Adrenal gland (tissue), 19 donors: ENCODE measurements at places on chromosomes 13 and 19. TPM values are rescaled to one million over a fixed set of nuclear protein-coding genes. Genes with fewer than 3 reads are reported as not detected.

IL4I1 gene
- polyA plus RNA-seq = 3.2 TPM

FAM124A gene
- 3.0 TPM for polyA plus RNA-seq

ZSCAN22 gene
- polyA plus RNA-seq = 0.98 TPM

OLFM4 gene
- polyA plus RNA-seq = not detected

CEACAM16 gene
- polyA plus RNA-seq = not detected

PSG5 gene
- not detected for polyA plus RNA-seq

RFPL4A gene
- polyA plus RNA-seq = not detected

DNA sequence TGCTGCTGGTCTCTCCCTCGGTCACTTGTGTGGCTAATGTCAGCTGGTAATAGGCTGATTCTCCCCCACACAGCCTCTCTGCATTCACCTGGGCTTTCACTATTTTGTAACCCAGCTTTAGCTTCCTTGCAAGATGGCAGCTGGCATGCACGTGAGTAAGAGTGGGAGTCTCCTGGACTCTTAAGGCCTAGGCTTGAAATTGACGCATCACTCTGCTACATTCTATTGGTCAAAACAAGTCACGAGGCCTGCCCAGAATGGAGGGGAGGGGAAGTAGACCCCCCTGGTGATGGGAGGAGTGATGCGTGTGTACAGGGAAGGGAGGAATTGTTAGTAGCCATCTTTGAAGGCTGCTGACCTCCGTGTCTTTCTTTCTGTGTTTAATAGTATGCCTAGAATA, 24.9 kb upstream of the PNMA8B start:
- no peak for DNase-seq

- DNase-seq = no peak
Observed at GRCh38 chr13:31409678-31410356, 210.0 kb downstream of the B3GLCT start.

DNA sequence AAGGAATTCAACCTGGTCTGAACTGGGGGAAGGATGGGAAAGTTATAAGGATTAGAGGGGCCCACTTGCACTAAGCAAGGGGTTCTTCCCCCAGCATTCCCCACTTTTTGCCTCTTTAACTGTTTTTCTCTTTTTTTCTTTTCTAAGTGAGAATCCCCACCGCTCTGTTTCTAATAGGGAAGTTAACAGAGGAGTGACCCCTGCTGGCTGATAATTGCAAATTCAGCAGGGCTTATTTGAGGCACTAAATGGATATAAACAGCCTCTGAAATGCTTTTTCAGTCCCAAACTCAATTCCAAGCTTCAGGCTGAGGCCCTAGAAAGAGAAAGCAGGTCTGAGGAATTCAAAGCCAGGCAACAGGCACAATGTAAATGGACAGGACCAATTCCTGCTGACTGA, 38.2 kb upstream of the CEACAM21 start:
- no peak for DNase-seq

DNA sequence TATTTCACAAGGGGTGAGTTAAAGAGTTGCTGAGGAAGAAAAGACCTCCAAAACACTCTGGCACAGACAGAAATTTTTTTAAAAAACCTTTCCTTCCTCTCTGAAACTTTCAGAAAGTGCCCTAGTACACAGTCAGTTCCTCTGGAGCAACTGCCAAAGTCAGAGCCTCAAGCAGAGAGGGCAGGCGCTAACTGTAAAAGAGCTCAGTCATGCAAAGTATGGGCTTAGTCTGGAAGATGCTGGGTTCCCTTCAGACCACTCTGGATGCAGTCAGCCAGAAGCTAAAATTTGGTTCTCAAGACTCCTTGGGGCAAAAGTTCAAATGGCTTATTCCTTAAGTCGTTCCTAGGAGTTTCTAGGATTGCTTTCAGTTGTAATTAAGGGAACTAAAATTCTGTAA, 671.6 kb downstream of the PCDH9 start:
- no peak for DNase-seq

- DNase-seq = no peak
Observed at GRCh38 chr13:100608906-100609305, 20.3 kb upstream of the GGACT start.

GRCh38 chr13:67228916-67229315, 1.2 kb downstream of the PCDH9 start:
- no peak for DNase-seq

GRCh38 chr19:1243768-1244692, 2.5 kb downstream of the ATP5F1D start:
- DNase-seq = peak; percentile 89

GRCh38 chr19:23052349-23052748, 49.4 kb upstream of the ZNF728 start:
- DNase-seq = no peak

- DNase-seq = no peak
Observed at GRCh38 chr19:5108123-5108596, 139.2 kb downstream of the KDM4B start.

- no peak for DNase-seq
Observed at GRCh38 chr19:36417752-36418286, 625 bp downstream of the ZFP82 start.

- no peak for DNase-seq
Observed at GRCh38 chr19:795073-795611, 2.1 kb upstream of the PTBP1 start.

- DNase-seq = no peak
Observed at GRCh38 chr13:97308735-97309429, 86.7 kb downstream of the MBNL2 start.

GRCh38 chr19:35903550-35904179, 1.3 kb downstream of the HCST start:
- peak; percentile 75 for DNase-seq

GRCh38 chr13:100836711-100837110, 162.1 kb upstream of the TMTC4 start:
- no peak for DNase-seq

GRCh38 chr19:50778906-50779430, 8.7 kb downstream of the GPR32 start:
- DNase-seq = no peak

GRCh38 chr13:110485604-110486003, 75.9 kb downstream of the RAB20 start:
- no peak for DNase-seq

DNA sequence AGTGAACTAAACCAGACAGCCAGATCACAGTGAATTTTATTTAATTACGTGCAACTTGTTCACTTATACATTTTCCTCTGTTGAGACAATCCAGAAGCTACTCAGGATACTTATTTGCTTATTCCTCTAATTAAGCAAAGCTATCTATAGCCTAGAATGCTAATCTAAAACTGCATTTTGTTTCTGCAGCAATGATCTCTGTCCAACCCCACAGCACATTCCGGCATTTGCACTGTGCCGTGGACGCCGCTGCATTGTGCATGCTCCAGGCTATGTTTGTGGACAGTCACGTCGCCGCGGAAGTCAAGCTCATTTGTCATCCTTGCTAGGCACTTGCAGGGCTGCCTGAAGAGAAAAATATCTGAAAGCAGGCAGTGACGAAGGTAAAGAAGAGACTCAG, 406.9 kb downstream of the RFC3 start:
- no peak for DNase-seq

DNA sequence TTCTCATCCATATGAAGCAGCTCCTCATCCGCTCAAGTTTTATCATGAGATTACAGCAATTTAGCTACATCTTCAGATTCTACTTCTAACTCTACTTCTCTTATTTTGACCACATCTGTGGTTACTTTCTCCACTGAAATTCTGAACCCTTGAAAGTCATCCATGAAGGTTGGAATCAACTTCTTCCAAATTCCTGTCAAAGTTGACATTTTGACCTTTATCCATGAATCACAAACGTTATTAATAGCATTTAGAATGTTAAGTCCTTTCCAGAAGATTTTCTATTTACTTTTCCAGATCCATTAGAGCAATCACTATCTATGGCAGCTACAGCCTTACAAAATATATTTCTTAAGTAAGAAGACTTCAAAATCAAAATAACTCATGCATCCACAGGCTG, 421.7 kb upstream of the GPC6 start:
- no peak for DNase-seq

DNA sequence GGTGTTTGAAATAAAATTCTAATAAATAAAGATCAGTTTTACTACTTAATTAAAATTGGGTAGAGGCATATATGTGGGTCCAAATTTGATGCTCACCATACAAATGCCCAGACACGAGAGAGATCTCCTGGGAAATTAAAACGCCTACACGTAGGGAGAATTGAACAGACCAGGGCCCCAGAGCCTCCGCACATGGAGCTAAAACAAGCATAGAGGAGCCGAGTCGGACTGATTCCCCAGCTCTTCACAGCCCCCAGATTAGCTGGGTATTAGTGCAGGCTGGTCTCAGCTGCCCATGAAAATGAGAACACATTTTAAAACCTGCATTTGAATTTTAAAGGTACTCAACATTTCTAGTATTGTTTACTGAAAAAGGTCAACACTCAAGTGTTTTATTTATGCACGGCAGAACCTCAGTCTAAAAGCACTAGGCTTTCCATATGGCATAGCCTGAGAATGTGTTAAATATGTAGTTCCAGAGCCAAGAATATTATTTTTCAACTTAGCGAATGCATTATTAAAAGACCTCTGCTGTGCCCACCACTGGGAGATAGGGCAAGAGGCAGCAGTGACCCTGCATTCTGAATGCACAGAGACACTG, 344.8 kb downstream of the ENOX1 start:
- DNase-seq = no peak

DNA sequence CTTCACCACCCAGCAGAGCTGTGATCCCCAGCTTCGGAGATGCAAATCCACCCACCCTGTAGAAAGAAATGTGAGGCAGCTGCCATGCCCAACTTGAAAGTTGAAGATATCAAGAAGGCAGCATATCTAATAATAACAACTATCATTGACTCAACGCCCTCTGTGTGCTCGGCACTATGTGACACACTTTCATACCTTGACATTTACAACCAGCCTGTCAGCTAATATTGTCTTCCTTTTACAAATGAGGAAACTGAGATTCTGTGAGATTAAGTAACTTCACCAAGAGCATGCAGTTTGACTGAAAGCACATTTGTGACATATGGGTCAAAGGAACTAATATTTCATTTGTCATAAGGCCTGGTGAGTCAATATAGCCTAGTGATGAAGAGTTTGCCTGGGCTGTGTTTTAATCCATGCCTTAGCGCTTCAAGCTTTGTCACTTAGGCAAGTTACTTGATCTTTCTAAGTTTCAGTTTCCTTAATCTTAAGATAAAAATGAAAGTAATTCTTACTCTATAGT, 137.0 kb downstream of the FLT1 start:
- DNase-seq = no peak

DNA sequence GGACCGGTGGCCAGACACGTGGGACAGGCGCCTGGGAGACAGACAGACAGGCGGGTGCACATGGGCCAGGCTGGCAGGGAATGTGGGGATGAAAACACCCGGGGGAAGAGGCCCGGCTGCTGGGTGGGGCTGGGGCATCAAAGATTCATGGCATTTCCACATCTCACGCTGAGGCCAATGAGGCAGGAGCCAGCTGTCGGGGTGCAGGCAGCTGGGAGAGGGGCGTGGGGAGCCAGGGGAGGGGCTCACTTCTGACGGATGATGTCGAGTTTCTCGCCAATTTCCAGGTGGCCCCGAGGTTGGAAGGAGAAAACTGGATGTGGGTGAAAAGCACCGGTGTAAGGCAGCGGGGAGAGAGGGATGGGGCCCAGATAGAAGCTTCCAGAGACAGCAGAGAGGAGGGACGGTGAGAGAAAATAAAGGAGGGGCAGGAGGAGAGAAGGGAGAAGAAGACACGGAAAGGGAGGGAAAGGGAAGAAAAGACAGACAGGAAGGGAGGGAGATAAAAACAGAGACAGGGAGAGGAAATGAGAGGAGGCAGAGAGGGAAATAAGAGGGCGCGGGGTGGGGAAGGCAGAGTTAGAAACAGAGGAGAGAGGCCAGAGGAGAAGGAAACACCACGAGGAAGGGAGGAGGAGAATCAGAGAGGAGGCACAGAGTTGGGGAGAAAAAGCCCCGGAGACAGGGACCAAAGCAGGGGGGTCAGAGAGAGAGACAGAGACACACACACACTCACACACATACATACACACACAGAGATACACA, 8.0 kb upstream of the CCER2 start:
- DNase-seq = peak; percentile 12

- DNase-seq = no peak
Observed at GRCh38 chr13:49220036-49220855, at the start of gene MLNR. Gene MLNR (plus strand): TSS chr13:49220338. CDS start chr13:49220338, 0 bp downstream.

DNA sequence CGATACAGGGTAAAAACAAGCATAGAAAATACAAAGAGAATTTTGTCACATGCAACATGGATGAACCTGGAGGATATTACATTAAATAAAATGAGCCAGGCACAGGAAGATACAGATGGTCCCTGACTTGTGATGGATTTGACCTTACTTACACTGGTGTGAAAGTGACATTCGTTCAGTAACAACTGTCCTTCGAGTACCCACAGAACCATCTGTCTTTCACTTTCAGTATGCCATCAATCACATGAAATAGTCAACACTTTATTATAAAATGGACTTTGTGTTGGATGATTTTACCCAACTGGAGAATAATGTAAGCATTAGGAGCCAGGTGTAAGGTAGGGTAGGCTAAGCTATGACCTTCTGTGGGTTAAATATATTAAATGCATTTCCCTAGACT, 51.5 kb downstream of the ZNF787 start:
- DNase-seq = no peak

DNA sequence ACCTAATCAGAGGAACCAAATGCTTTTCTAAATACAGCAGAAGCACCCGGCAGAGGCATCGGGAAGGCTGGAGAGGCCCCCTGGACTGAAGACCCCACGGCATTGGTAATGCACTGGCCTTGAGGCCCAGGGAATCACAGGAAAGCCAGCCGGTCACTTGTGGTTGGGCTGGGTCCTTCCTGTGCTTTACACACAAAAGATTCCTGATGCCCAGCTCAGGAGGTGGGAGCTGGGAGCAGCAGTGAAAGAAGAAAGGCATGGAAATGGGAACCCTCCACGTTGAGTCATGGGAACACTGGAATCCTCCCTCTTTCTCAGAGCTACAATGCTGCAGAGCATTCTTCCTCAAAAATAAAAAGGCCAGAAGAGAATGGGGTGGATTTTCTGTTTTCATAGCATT, 126.4 kb downstream of the TNFRSF19 start:
- no peak for DNase-seq

- DNase-seq = peak; percentile 96
Observed at GRCh38 chr19:1252821-1253513, 4.6 kb downstream of the MIDN start.

- DNase-seq = no peak
Observed at GRCh38 chr13:70391678-70392077, 283.4 kb upstream of the KLHL1 start.
